ENCODE measurements at places on chromosomes 4 and X.
A peak's percentile ranks its signal among the peaks of the same experiment; 100 is the strongest.

DNA sequence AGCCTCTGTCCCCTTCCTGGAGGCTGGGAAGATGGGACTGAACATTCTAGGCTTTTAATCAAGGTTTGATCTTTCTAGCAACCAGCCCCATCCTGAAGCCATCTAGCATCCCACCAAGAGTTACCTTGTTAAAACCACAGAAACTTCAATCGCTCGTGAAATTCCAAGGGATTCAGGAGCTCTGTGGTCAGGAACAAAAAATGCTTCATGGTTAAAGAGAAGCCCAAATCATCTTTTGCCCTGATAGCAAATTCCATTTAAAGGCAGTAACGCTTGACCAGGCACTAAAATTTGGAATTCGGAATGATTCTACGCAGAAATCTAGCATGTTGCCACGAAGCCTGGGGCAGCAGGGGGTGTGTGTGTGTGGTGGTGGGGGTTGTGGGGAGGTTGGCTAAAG, 47.8 kb downstream of the CASP6 start:
- no peak for DNase-seq

DNA sequence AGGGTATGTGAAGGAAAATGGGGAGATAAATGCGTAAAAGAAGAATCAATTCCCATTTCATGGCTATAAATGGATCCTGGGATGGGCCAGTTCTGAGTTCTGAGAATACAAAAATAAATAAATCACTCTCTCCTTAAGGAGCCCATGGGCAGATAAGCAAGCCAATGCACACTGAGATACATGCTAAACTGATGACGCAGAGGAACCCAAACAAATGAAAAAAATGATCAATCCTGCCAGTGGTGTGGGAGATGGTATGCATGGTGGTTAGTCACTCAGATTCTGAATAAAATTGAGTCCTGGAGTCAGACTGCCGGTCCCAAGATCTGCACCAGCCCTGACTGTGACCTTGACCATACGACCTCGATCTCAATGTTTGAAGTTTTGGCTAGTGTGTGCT, 59.7 kb downstream of the NEIL3 start:
- DNase-seq: no peak

DNA sequence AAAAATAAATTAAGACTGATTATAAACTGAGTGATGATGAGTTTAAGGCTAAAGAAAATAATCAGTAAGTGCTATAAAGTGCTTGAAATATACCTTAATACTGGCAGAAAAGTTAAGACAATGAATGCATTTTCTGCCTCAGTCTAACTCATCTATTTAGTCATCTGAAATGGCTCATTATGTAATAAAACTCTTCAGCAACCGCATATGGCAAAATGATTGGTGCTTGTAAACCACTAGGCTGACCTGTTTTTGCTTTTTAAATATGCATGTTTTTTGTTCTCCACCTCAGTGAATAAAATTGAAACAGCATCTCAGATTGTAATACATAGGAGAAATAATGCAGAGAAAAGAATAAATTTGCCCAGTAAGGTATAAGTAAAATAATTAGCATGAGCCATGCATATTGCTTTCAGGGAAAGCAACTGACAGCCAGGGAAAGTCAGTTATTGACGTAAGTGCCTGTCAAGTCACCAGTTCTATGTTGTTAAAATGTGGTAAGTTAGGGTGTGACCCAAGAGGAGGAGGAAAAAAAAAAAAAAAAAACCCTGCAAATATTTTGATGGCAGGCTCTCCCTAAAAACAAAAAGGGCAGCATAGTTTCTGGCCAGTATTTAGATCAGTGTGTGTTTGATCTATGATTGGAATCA, 167.5 kb downstream of the PALLD start:
- no peak for DNase-seq

DNA sequence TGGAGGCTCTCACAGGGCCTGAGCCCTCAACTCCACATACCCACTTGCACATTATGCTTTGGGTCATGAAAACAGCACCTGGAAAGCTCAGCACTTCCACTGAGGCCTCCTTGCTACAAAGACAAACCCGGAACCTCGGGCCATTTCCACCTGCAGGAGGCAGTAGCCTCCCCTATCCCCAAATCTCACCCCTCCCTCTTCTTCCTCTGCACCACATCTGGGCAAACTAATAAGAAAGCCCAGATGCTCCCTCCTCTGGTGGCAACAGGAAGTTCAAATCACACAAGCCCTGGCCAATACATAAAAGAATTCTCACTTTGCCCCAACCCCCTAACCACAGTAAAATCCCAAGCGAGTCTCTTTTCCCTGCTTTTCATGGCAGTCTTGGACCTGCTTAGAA, 136.4 kb downstream of the MAPK10 start:
- DNase-seq: peak; percentile 48

- DNase-seq: no peak
Measured at GRCh38 chr4:109754093-109754857, 24.4 kb upstream of the PLA2G12A start.

- DNase-seq: no peak
Measured at GRCh38 chr4:6155996-6156750, 44.2 kb downstream of the JAKMIP1 start.
